ENCODE measurements at places on chromosomes 1 and 21. TPM values are rescaled to one million over a fixed set of nuclear protein-coding genes. Genes with fewer than 3 reads are reported as not detected.

ZBTB21 gene
- 9.5 TPM for polyA plus RNA-seq

- DNase-seq: no peak
- no peak overlapping the region for H3K4me3 ChIP-seq
- no peaks in the 10 kb centered on the region for H3K36me3 ChIP-seq
- H3K27me3 ChIP-seq: no peaks in the 10 kb centered on the region
Observed at GRCh38 chr1:83097715-83098114, 901.2 kb downstream of the TTLL7 start.

- no peak overlapping the region for H3K27ac ChIP-seq
- no peak for DNase-seq
- no peaks in the 10 kb centered on the region for H3K4me1 ChIP-seq
Observed at GRCh38 chr1:179761296-179761695, 18.2 kb downstream of the FAM163A start.

- H3K27ac ChIP-seq: no peak overlapping the region
- peaks cover 5% of the 10 kb centered on the region for H3K27me3 ChIP-seq
- no peaks in the 10 kb centered on the region for H3K4me1 ChIP-seq
- H3K4me3 ChIP-seq: no peak overlapping the region
Observed at GRCh38 chr1:89407360-89407759, 43.5 kb downstream of the GBP6 start.

DNA sequence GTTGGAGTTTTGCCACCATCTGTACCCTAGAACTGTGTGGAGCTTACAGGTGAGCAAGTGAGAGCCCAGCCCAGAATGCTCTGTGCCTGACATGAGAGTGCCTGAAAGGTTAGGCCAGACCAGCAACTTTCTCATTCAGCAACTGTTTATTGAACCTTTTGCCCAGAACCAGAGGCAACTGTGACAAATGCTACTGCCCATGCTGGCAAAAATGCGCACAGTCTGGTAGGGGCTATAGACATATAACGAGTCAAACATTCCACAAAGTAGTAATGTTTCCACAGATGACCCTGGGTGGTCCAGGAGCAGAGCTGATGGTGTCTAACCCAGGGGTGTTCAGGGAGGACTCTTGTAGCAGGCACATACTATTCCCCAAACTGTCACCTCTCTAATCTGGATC lies 56.0 kb upstream of the GCLM start:
- DNase-seq: no peak
- H3K36me3 ChIP-seq: no peaks in the 10 kb centered on the region
- H3K4me3 ChIP-seq: no peak overlapping the region
- H3K4me1 ChIP-seq: peaks cover 57% of the 10 kb centered on the region
- no peaks in the 10 kb centered on the region for H3K27me3 ChIP-seq
- H3K27ac ChIP-seq: peak overlapping the region; percentile 26

GRCh38 chr1:78640462-78640861 lies 9.2 kb upstream of the IFI44 start:
- H3K4me1 ChIP-seq: no peaks in the 10 kb centered on the region
- no peak for DNase-seq
- H3K36me3 ChIP-seq: peaks cover 2% of the 10 kb centered on the region
- H3K4me3 ChIP-seq: no peak overlapping the region

GRCh38 chr1:154609398-154610380 lies 1.7 kb upstream of the ADAR start:
- peaks cover 22% of the 10 kb centered on the region for H3K4me1 ChIP-seq
- peak overlapping the region; percentile 94 for H3K27ac ChIP-seq
- H3K4me3 ChIP-seq: no peak overlapping the region
- H3K27me3 ChIP-seq: no peaks in the 10 kb centered on the region

DNA sequence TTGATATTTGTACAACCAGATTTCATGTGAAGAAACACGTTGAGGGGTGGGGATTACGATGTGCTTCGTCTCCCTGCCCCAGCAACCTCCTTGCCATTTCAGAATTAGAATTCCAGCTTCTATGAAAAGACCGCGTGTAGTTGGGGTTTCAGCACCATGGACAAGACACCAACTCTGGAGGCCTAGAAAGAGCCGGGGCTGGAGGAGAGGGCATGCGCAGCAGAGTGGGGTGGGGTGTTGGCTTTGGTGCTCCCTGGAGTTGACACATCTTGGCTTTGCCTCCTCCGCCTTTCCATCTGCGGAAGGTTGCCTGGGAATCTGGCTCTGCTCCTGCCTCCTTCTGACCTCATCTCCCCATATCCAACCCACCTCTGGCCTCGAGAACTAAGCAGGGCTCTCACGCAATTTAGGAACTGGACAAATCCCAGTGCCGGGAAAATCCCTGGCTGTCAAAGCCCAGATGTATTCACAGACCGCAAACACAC lies 11.8 kb downstream of the HTR6 start:
- peaks cover 7% of the 10 kb centered on the region for H3K27me3 ChIP-seq
- H3K4me1 ChIP-seq: no peaks in the 10 kb centered on the region
- no peak for DNase-seq
- H3K27ac ChIP-seq: no peak overlapping the region

DNA sequence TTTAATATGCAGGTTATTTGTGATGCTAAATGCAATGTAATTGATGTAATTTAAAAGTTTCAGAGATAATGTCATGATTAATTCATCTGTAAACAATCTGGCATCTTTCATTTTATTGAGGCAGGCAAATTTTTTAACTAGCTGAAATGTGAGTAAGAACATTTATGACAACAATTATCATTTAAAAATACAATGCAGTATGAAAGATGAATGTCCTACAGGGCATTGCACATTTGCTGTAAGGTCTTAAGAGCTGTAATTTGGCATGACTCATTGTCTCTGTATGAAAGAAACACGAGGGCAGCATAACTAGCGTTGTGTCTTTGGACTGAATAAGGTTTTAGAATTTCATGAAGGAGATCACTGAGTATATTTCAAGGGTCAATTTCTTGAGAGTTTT lies 642.8 kb downstream of the PLA2G4A start:
- DNase-seq: no peak
- no peaks in the 10 kb centered on the region for H3K4me1 ChIP-seq
- H3K27ac ChIP-seq: no peak overlapping the region
- H3K27me3 ChIP-seq: no peaks in the 10 kb centered on the region
- no peak overlapping the region for H3K4me3 ChIP-seq

DNA sequence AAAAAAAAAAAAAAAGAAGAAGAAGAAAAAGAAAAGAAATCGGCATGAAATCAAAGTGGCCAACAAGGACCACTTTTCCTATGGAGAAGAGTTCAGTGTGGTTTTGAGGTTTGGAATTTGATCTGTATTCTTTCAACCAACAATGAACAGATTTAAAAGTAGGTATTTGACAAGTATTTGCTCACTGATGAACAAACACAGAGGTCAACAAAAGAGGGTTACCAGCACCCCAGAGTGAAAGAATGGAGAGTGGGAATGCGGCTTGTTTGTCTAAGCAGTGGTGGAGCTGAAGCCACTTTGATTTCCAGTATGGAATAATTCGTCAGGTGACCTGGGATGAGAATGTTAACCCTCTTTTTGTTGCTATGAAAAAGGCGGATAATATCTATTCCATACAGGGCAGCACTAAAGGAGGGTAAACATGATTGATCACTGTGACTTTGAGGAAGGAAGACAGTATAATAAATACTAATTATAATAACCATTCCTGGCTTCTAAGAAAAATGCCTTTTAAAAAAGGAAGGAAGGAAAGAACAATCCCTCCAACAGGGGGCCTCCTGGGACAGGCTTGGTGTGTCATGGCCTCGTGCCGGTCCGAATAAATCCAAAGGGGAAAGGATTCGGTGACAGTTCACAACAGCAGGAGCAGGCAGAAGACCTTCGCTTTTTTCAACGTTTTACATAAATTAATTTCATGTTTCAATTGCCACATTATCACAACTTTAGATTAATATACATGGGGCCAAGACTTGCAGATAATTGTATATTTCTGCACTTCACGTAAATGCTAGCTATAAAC lies 37.2 kb upstream of the SIM2 start:
- H3K27me3 ChIP-seq: peaks cover 31% of the 10 kb centered on the region
- no peak overlapping the region for H3K27ac ChIP-seq
- peaks cover 6% of the 10 kb centered on the region for H3K4me1 ChIP-seq
- H3K36me3 ChIP-seq: no peaks in the 10 kb centered on the region

GRCh38 chr1:200520735-200521134 lies 99.8 kb downstream of the KIF14 start:
- DNase-seq: no peak
- H3K36me3 ChIP-seq: no peaks in the 10 kb centered on the region
- no peaks in the 10 kb centered on the region for H3K4me1 ChIP-seq
- no peaks in the 10 kb centered on the region for H3K27me3 ChIP-seq

GRCh38 chr1:244035358-244035757 lies 15.7 kb upstream of the ZBTB18 start:
- no peak for DNase-seq
- H3K27ac ChIP-seq: no peak overlapping the region
- H3K4me1 ChIP-seq: no peaks in the 10 kb centered on the region
- H3K27me3 ChIP-seq: no peaks in the 10 kb centered on the region

GNAT2 gene
- polyA plus RNA-seq: 0.23 TPM

GRCh38 chr1:18385239-18385790 lies 95.4 kb upstream of the KLHDC7A start:
- no peak for DNase-seq
- no peak overlapping the region for H3K4me3 ChIP-seq
- no peaks in the 10 kb centered on the region for H3K27me3 ChIP-seq
- H3K36me3 ChIP-seq: no peaks in the 10 kb centered on the region
- H3K4me1 ChIP-seq: no peaks in the 10 kb centered on the region
- no peak overlapping the region for H3K27ac ChIP-seq

VSIG8 gene
- polyA plus RNA-seq: 1.5 TPM

C1orf141 gene
- not detected for polyA plus RNA-seq

PERM1 gene
- polyA plus RNA-seq: not detected

DNA sequence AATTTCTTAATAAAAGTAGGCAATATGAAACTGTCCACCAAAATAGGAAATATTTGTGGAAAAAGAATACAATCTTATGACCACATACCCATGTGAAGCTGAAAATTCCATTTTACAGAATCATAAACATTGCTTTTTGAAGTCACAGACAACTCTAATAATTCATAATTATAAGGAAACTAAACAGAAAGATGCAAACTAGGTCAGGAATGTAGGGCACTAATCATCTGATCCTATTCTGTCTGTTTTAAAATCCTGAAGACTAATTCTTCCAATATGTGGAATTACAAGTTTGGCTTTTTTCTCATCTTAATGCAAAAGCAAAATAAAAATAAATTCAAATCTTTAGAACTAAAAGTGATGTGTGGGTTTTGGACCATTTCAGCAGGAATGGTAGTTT lies 528.6 kb downstream of the LTN1 start:
- H3K27me3 ChIP-seq: no peaks in the 10 kb centered on the region
- no peak overlapping the region for H3K27ac ChIP-seq
- no peaks in the 10 kb centered on the region for H3K36me3 ChIP-seq

DNA sequence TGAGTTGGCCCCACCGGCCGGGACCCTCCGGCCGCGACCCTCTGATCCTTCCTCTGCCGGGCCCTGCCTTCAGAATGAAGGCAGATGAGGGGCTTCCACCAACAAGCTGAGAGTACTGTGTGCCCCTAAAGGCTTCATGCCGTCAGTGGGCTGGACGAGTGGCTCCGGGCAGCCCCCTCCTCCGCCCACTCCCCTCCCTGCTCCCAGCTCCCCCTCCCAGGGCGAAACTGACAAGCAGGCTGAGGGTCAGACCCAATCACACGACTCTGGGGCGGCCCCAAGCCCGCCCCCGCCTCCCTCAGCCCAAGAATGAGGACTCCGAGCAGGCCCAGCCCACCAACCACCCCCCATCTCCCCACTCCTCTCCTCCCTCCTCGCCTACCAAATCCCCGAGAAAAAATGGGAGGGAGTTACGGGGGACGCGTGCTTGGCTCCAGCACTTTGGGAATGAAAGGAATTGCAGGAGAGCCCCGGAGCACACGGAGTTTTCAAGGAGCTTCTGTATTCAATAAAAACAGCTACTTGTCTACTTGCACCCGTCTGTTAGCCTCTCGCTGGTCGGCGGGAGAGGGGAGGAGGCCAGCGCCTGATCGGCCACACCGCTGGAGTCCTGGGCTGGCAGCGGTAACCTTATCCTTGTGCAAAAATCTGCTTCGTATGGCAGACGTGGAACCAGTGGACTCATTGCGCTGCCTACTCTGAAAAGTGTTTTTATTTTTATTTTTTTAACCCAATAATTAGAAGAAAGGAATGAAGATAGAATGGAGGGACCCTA lies at the start of gene COL11A1:
COL11A1 (minus strand) TSS at position 147 of the 775 bp plus-strand sequence. CDS start 344 bp downstream, outside the sequence.
- no peak for DNase-seq
- H3K36me3 ChIP-seq: no peaks in the 10 kb centered on the region
- H3K27ac ChIP-seq: no peak within 1 kb of the TSS
- H3K4me1 ChIP-seq: peaks cover 3% of the 10 kb centered on the region

LCE1E gene
- polyA plus RNA-seq: 1.0 TPM

- no peaks in the 10 kb centered on the region for H3K36me3 ChIP-seq
- no peak overlapping the region for H3K4me3 ChIP-seq
- H3K4me1 ChIP-seq: peaks cover 15% of the 10 kb centered on the region
- no peak overlapping the region for H3K27ac ChIP-seq
- no peak for DNase-seq
- H3K27me3 ChIP-seq: no peaks in the 10 kb centered on the region
Observed at GRCh38 chr1:72280711-72281110, 1.6 kb downstream of the NEGR1 start.

GRCh38 chr1:246162560-246162959 lies 344.5 kb downstream of the SMYD3 start:
- H3K27me3 ChIP-seq: no peaks in the 10 kb centered on the region
- no peaks in the 10 kb centered on the region for H3K36me3 ChIP-seq
- H3K27ac ChIP-seq: no peak overlapping the region
- H3K4me1 ChIP-seq: peaks cover 58% of the 10 kb centered on the region

GRCh38 chr1:199155166-199156019 lies 516.6 kb downstream of the PTPRC start:
- no peaks in the 10 kb centered on the region for H3K36me3 ChIP-seq
- no peaks in the 10 kb centered on the region for H3K27me3 ChIP-seq
- H3K4me1 ChIP-seq: no peaks in the 10 kb centered on the region
- no peak overlapping the region for H3K27ac ChIP-seq

DNA sequence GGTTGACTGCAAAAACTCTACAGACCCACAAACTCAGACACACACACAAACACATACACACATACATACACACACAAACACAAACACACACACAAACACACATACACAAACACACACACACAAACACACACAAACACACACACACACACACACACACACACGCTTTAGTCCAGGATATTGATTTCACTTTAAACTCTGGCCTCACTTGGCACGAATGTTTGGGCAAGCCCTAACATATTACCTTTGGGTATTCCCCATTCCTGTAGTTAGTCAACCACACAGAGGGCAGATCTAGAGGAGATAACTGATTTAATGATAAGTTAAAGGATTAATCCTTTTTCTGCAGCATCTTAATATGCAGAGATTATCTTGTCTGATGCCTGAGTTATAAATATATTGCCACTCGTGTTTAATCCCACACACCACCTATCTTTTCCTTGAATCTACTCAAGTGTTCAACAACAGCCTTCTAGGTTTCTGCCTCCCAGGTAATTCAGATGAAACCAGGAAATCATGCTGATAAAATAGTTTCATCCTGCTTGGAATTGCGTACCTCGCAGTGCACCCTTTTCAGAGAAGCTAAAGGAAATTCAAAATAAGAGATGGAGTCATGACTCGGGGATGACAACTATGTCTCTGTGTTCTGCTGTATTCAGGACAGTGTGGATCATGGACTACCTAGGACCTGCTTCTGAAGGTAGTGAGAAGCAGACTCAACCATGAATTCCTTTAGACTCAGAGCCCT lies 14.5 kb upstream of the RUNX1 start:
- H3K27ac ChIP-seq: peak overlapping the region; percentile 59
- peaks cover 19% of the 10 kb centered on the region for H3K4me1 ChIP-seq
- H3K27me3 ChIP-seq: no peaks in the 10 kb centered on the region
- no peak overlapping the region for H3K4me3 ChIP-seq
- H3K36me3 ChIP-seq: no peaks in the 10 kb centered on the region

GRCh38 chr1:193060115-193060403 lies 647 bp downstream of the RO60 start:
- peak overlapping the region; percentile 94 for H3K27ac ChIP-seq
- H3K4me1 ChIP-seq: peaks cover 18% of the 10 kb centered on the region
- H3K27me3 ChIP-seq: no peaks in the 10 kb centered on the region
- peaks cover 3% of the 10 kb centered on the region for H3K36me3 ChIP-seq
- no peak for DNase-seq

All from keratinocyte (primary cell).